ENCODE measurements at places on chromosomes 2 and 18. TPM values are rescaled to one million over a fixed set of nuclear protein-coding genes. Genes with fewer than 3 reads are reported as not detected.

HOXD8 gene
- total RNA-seq = not detected

MC5R gene
- 0.69 TPM for total RNA-seq

QPCT gene
- 41.8 TPM for total RNA-seq

TMEM178A gene
- 24.2 TPM for total RNA-seq

TUBA3D gene
- not detected for total RNA-seq

IGFBP5 gene
- total RNA-seq = 59.3 TPM

SANBR gene
- total RNA-seq = 87.2 TPM

ADGRF3 gene
- not detected for total RNA-seq

Measured in diencephalon (tissue), 1 donor.